ENCODE measurements at places on chromosomes 5 and 9.

- H3K36me3 ChIP-seq: no peaks in the 10 kb centered on the region
- H3K4me3 ChIP-seq: no peak overlapping the region
- H3K27me3 ChIP-seq: no peaks in the 10 kb centered on the region
- H3K27ac ChIP-seq: peak overlapping the region; percentile 48
- DNase-seq: no peak
Observed at GRCh38 chr9:78023003-78023741, 8.4 kb downstream of the GNAQ start.

- no peaks in the 10 kb centered on the region for H3K4me1 ChIP-seq
- H3K36me3 ChIP-seq: no peaks in the 10 kb centered on the region
- no peak overlapping the region for H3K27ac ChIP-seq
- H3K27me3 ChIP-seq: no peaks in the 10 kb centered on the region
Observed at GRCh38 chr9:77712533-77713130, 64.5 kb upstream of the GNA14 start.

GRCh38 chr5:61322738-61323725, 9.0 kb upstream of the ZSWIM6 start:
- H3K36me3 ChIP-seq: no peaks in the 10 kb centered on the region
- H3K27ac ChIP-seq: no peak overlapping the region
- no peak overlapping the region for H3K4me3 ChIP-seq
- H3K4me1 ChIP-seq: peaks cover 7% of the 10 kb centered on the region
- H3K27me3 ChIP-seq: no peaks in the 10 kb centered on the region

DNA sequence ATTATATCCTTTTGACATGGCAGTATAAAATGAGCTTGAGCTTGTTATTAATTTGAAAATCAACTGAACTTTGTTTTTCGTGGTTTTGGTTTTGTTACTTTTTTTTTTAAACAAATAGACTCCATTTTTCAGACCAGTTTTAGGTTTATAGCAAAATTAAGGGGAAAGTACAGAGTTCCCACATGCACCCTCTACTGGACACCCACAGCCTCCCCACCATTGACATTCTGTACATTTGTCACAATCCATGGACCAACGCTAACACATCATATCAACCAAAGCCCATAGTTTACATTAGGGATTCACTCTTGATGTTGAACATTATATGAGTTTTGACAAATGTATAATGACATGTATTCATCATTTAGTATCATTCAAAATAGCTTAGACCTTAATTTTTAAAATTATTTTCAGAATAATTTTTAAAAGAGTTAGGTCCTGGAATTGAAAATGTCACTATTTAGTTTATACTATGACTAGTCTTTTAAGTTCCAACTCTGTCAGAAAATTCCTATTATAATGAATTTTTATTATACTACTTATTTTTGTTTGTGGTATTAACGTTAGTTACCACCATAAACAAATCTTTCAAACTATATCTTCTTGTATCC, 35.3 kb upstream of the JMY start:
- no peaks in the 10 kb centered on the region for H3K36me3 ChIP-seq
- DNase-seq: no peak
- no peaks in the 10 kb centered on the region for H3K27me3 ChIP-seq
- H3K4me1 ChIP-seq: no peaks in the 10 kb centered on the region
- no peak overlapping the region for H3K27ac ChIP-seq

GRCh38 chr9:112629671-112630485, 88.0 kb downstream of the INIP start:
- H3K27me3 ChIP-seq: no peaks in the 10 kb centered on the region
- no peaks in the 10 kb centered on the region for H3K4me1 ChIP-seq
- H3K36me3 ChIP-seq: no peaks in the 10 kb centered on the region
- no peak for DNase-seq

GRCh38 chr5:179241175-179241574, 104.1 kb downstream of the ADAMTS2 start:
- H3K4me3 ChIP-seq: no peak overlapping the region
- peak; percentile 45 for DNase-seq
- H3K27ac ChIP-seq: peak overlapping the region; percentile 39
- H3K4me1 ChIP-seq: peaks cover 29% of the 10 kb centered on the region
- no peaks in the 10 kb centered on the region for H3K27me3 ChIP-seq

Measured in spleen (tissue), 13 donors.